ENCODE measurements at places on chromosomes 11 and 22.

DNA sequence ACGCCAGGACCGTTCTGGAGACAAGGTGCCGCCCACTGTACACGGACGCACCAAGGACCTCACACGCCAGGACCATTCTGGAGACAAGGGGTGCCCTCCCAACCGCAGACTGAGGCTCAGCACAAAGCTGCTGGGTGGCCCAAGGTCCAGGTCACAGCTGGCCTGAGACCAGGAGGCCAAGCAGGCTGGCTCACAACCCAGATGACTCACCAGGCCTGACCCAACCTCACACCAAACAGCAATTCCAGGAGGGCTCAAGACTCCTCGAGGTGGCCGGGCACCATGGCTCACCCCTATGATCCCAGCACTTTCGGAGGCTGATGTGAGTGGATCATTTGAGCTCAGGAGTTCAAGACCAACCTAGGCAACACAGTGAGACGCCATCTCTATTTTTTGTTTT is 14.8 kb downstream of the BRD1 start:
- DNase-seq: no peak

DNA sequence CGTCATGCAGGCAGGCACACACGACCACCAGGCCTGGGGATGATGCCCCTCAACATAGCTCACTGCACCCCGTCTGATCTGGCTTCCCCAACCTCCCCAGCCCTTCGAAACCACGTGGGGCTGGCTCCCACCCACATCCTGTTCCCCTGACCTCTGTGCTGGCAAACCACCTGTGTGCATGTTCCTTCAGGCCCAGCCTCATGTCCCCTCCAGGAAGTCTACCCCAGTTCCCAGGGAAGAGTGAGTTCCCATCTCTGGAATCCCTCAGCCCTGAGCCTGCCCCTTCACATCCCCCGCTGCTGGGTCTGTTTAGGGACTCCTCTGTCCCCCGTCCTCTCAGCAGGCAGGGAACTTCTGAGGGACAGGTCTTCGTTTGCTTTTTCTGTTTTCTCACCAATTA is 7.1 kb downstream of the SLC7A4 start:
- DNase-seq: no peak

GRCh38 chr22:35024364-35024692 is 41.6 kb upstream of the ISX start:
- DNase-seq: no peak

GRCh38 chr22:31626427-31627150 is 35.4 kb downstream of the PISD start:
- peak; percentile 71 for DNase-seq

- no peak for DNase-seq
Observed at GRCh38 chr11:31943056-31943780, 132.1 kb upstream of the PAX6 start.

DNA sequence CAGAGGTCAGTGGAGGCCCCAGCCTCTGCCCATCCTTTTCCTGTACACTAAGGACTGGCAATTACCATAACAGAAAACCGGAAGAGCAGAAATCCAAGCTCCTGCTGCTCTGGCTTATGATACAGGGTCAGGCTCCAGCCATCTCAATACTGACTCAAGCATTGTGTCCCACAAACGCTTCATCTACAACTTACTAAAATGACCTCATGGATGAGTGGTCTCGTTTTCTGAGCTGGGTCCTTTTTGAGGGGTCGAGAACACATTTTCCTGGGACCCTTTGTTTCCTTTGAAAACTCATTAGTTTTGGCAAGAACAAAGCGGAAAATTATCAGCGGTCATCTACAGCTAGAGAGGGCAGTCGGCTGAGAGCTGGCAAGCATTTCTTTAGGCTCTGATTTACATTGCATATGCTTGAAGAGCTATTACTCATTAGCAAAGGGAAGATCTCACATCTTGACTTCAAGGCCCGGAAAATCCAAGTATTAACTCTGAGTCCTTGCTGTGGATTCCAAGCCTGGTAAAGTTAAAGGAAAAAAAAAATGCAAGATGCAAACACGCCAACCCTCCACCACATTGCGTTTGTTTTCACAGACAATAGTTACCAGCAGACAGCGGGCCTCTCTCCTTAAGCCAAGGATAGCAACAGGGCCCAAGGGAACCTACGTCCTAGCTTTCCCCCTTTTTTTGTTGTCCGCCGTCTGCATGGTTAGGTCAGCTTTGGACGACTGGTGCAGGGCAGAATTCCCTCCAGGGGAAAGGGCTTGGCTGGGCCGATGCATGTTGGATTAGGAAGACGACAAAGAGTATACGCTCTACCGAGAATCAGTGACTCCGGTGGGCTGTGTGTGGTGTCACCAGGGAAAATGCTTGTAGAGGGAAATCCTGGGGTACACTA is 1.8 kb downstream of the TESMIN start:
- peak; percentile 40 for DNase-seq

DNA sequence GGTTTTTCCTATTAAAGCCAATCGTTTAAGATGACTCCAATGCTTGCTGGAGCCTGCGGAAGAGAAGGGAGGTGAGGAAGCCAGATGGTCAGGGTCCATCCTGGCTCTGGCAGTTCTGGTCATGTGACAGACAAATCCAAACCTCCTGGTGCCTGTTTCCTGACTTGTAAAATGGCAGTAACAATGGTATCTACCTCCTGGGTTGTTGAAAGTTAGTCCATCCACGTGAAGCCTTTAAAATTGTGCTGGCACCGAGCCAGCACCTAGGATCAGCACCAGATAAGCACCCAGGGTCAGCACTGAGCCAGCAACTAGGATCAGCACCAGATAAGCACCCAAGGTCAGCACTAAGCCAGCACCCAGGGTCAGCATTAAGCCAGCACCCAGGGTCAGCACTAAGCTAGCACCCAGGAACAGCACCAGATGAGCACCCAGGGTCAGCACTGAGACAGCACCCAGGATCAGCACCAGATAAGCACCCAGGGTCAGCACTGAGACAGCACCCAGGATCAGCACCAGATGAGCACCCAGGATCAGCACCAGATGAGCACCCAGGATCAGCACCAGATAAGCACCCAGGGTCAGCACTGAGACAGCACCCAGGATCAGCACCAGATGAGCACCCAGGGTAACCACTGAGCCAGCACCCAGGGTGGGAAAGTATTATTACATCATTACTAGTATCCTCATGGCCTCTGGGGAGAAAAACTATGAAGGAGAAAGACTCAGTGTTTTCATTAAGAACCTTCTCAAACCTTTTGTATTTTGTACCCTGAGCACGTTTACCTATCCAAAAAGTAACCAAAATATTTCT is 17.2 kb downstream of the KIAA0930 start:
- no peak for DNase-seq

DNA sequence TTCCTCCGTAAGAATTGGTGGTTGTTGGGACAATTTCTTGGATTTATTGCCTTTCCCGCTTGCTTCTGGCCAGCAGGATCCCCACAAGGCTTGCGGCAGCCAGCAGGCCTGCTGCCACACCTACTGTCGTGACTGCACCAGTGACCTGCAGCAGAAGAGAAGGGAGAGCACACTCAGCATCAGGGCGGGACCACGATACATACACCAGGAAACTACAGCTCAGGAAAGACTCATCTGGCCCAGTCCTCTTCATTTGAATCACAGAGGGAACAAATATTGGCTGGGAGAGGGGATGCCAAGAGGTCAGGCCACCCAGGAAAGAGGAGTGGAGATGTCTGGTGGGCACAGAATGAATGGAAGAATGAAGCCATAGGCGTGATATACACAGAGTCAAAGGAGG is 10.3 kb downstream of the PLAAT2 start:
- no peak for DNase-seq

DNA sequence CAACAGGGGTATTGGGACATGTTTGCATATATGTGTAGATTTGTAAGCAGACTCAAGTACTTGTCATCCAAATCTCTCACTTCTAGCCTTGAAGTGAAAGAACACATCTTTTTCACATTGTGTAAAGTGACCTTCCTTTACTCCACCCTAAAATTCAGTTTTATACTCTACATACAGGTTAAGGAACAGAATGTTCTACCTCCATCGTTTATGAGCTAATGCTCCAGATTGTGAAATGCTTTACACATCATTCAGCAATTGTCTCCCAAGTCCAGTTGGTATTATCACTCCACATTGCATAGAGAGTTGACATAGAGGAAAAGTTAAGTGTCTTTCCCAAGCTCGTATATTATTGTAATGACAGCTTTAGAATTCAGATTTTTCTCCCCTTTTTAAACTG is 46.1 kb upstream of the BLID start:
- no peak for DNase-seq

DNA sequence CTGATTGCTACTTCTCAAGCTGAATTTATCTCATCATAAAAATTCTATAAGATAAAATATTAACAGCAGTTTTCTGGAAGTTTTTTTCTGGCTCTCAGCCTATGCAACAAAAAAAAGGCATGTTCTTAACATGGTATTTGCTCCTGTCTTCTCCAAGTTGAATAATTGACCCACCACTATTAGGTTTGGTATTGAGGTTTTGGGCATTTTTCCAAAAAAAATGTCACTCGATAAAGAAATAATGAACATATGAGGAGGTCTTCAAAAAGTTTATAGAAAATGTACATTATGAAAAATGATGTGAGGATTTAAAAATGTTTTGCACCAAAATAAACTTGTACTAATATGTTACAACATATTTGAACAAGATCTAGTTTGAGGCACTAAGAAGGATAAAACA is 808.6 kb upstream of the RAG2 start:
- DNase-seq: no peak

DNA sequence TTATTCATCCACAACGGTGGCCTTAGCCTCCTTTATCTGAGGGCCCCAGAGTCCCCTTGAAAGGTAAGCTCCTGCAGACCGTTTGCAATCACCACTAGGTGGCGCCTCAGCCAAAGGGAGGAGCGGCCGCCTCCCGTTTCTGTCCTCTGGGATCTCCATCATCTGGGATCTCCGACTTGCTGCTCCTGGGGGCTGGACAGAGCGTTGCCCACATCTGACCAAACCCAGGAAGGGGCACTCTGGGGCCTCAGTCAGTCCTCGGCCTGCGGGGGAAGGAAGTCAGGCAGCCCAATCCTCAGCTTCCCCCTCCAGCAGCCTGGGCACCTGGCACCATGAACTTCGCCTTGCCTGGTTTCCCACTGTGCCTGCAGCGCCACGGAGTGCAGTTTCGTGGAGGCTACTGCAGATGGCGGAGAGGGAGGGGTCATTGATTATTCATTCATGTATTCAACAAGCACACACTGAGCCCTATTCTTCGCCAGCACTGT is 23.5 kb downstream of the TP53I11 start:
- DNase-seq: peak; percentile 80

DNA sequence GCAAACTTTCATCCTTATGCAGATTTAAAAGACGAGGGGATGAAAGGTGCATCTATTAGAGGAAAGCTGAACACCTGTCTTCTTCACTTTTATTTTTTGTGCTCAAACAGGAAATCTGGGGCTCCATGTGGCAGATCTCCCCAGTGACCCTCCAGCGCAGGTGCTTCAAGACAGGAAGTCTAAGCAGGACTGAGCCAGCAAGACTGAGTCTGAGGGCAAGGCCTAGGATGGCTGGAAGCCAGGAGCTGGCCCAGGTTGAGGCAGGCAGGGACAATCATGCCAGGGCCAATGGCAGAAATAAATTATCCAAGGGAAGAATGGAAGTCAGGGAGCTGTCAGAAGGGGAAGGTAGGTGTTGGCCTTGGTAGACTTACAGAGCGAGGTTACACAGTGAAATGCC is 101.1 kb upstream of the SPON1 start:
- DNase-seq: no peak

DNA sequence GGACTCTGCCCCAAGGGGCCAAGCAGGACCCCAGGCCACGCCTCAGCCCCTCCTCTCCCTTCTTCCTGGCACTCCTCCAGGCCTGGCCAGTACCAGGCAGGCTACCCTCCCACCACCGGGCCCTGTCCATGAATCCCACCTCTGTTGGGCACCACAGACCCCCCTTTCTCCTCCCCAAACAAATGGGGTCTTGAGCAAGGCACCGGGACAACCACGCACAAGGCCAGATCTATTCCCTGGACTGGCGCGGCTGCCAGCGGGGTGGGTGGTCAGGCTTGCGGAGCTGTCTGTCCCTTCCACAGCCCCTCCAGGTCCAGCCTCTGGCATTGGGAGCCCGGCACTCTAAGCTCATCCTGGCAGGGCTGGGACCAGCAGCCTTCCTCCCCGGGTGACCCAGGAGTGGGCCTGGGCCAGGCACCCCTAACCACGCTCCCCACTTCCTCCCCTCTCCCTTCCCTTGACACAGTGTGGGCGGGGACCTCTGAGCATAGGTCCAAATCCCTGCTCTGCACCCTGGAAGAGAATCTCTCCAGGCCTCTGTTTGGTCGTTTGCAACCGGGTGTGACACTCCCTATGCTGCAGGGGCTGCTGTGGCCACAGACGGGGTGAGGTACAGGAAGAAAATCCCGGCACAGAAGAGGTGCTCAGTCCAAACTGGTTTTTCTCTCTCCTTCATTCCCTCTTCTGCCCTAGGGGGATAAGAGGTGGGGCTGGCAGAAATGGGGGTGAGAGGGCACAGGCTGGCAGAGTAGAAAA is 14.6 kb downstream of the ELFN2 start:
- DNase-seq: no peak

DNA sequence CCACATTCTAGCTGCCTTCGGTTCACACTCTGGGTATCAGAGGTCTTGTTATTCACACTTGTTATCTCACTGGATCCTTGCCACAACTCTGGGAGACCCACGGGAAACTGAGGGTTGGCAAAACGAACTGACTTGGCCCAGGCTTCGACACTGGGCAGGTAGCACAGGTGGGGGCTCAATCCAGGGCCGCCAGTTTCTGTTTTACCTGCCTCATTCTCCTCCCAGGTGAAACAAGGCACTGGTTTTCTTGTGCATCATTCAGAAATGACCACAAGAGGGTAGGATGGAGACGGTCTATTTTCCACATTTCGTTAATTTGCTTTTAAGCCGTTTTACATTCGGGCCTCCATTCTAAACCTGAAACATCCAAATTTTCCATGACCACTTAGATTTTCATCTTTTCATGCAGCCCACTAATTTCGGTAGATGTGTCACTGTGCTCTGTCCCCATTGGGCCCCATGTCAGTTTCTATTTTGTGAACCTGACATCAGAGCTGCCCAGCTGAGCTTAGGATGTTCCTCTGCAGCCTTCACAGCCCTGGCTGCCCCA is 108.1 kb downstream of the KIAA1671 start:
- no peak for DNase-seq

GRCh38 chr11:80779905-80780605 is 1339.2 kb upstream of the TENM4 start:
- DNase-seq: no peak

- DNase-seq: peak; percentile 12
Observed at GRCh38 chr11:1232883-1233321, 10.0 kb downstream of the MUC5B start.

- no peak for DNase-seq
Observed at GRCh38 chr22:20588843-20589581, 81.6 kb downstream of the MED15 start.

DNA sequence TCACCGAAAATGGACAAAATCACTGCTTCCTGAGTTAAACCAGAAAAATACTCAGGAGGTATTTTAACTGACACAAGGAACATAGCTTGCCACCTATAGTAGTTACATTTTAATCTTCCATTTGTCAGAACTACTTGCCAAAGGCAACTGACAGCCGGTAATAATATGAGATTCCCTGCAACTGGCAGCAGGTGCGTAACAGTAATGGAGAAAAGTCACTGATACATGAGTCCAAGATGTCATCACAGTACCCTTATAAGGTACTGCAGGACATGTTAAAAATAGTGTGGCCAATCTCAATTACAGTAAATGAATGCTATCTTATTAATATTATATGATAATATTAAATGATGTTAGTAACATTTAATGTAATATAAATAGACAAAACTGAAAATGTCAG is 21.1 kb upstream of the ARHGAP32 start:
- no peak for DNase-seq
